Hematopoietic multipotent progenitor cell treated with erythropoietin and hydrocortisone succinate and interleukin-3 and kit ligand, for 8 days (in vitro differentiated cells): ENCODE measurements at places on chromosomes 13 and 19.

DNA sequence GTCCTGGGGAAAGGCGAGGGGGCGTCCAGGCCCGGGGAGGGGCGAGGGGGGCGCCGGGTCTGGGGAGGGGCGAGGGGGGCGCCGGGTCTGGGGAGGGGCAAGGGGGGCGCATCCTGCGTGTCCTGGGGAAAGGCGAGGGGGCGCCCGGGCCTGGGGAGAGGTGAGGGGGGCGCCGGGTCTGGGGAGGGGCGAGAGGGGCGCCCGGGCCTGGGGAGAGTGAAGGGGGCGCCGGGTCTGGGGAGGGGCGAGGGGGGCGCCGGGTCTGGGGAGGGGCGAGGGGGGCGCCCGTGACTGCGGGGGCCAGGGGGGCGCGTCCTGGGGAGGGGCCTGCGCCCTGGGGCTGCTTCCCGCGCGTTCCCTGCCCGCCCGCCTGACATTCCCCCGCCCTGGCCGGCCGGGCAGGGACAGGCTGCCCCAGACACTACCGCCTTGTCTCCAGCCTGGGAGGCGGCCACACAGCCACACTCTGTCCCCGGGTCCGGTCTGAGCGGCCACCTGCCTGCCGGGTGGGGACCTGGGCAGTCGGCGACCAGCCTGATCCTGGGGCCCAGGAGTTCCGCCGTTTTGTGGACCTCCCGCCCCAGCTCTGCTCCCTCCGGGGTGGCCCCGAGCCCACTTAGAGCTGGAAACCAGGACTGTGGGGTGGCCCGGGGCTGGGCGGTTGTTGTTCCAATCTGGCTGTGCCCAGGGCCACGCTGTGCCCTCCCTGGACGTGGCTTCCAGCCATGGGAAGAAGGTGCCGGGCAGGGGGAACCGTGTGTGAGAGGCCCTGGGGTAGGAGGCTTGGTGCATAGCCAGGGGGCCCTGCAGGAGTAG is 11.8 kb downstream of the PALM start:
- DNase-seq: no peak

DNA sequence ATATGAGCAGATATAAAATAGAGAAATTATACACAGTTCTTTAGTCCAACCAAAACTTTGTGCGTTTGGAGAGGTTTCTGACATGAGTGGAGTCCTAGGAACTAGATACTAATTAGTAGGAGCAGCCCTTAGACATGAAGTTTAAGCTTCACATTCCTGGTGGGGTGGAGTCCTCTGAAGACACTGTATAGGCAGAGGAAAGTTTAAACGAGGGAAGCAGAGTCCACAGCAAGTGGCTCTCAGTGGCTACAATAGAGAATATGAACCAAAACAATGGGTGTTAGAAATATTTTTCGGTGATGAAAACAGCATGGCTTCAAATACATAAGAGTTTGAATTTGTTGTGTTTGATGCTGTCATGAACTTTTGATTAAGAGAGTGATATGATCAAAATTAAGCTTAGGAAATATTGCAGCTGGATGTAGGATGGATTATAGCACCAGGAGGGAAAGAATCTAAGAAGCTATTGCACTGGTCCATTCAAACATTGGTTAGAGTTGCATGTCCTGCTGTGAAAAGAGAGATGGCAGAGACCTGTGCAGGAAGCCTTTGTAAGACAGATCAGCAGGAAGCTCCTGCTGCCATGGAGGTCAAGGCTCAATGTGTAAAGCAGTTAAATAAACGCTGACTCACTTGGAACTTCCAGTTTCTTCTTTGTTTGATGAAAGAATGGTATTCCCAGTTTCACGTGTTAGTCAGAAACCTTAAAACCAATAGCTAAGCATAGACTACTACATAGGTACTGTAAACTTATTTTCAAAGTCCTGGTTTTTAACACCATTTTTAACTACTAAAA is 175.2 kb downstream of the TDRD3 start:
- no peak for DNase-seq

GRCh38 chr13:78779608-78780007 is 120.7 kb upstream of the OBI1 start:
- no peak for DNase-seq

- DNase-seq: no peak
Measured at GRCh38 chr13:25958986-25959385, 92.8 kb downstream of the SHISA2 start.

DNA sequence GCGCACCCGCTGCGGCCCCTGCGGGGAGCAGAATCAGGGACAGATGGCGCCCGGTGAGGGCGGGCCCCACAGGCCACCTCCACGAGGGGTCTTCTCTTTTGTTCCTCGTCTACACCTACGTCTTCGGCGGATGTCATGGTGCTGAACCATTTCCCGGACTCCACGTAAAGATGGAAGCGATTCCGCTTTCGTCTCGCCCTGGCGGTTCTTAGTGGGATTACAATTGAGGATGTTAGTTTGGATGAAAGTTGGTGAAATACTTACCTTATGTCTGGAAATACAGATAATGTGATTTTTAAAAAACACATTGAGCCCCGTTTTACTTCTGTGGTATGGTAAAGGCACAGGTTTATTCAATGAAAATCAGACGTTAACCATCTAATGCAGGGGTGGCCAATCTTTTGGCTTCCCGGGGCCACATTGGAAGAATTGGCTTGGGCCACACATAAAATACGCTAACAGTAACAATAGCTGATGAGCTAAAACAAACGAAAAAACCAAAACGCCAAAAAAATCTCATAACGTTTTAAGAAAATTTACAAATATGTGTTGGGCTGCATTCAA is 1.4 kb upstream of the ZMYM5 start:
- DNase-seq: peak; percentile 90

DNA sequence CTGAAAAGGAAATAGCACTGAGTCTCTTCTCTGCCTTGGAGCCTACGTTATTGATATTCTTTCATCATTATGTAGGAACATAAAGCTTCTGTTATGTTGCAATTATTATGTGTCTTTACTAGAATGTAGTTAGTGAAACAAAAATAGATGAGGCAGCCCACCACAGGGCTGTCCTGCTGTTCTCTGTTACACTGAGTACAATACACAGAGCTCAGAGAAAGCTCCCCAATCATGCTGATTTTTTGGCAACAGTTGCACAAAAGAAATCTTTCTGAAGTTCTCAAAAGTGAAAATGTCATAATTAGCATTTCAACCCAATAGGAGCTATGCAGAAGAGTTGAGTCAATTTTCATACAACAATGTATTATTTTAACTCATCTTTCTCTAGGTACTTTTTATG is 119.5 kb downstream of the EFNB2 start:
- DNase-seq: no peak

- DNase-seq: no peak
Measured at GRCh38 chr13:39887387-39887786, 231.9 kb downstream of the COG6 start.

DNA sequence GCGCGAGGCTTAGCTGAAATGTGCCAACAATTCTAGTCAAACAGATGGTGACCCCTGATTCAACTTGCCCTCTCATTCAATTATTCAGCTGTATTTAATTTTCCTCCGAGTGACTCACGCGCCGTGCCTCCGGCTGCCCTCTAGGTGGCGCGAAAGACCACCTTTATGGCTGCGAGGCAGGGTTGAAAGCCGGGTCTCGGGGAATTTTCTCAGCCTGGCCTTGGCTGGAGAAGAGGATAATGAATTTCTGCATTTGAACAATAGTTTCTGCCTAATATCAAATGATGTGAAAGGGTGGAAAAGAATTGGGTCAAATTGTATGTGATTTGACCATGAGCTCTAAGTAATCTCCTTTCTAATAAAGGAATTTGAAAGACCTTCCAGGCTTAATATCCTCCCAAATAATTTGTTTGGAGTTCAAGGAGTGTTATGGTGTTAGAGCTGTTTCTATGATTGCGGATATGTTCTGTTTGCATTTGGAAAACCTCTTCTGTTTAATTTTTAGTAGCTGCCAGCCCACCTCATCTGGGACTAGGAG is 310.9 kb downstream of the ZNF536 start:
- peak; percentile 41 for DNase-seq

DNA sequence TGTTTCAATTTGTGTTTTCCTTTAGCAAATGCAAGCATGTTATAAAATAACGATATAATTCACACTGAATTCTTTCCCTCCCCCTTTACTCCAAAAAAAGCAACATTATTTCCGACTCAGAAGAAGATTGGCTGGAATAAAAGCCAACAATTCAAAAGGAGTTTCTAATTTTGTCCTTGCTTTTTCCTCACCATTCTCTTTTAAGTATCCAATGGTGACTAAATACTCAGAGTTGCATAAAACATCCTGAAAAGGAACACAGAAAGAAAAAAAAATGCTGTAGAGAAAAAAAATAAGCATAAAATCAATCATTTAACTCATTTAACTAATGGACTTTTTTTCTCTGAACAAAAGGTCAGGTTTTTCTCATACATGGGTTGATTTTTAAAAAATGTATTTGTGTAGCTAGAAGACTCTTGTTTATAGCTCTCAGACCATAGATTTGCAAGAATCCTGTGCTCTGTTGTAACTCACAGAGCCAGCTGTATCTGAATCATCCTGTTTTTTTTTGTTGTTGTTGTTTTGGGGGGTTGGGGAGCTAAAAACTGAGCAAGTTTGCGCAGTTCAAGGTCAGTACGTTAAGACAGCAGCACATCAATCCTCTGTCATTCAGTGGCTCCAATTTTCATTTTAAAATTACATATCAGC is 108.1 kb downstream of the PCDH17 start:
- DNase-seq: no peak

- no peak for DNase-seq
Measured at GRCh38 chr13:98768522-98768921, 16.1 kb upstream of the SLC15A1 start.

- no peak for DNase-seq
Measured at GRCh38 chr19:55453511-55454260, 7.8 kb downstream of the ISOC2 start.
